Lung (tissue), 17 donors: ENCODE measurements at places on chromosomes 2 and 18. TPM values are rescaled to one million over a fixed set of nuclear protein-coding genes. Genes with fewer than 3 reads are reported as not detected.
A peak's percentile ranks its signal among the peaks of the same experiment; 100 is the strongest.

The MTIF2 gene
- total RNA-seq, result 26.3 TPM

The ARPC2 gene
- 332 TPM for total RNA-seq

The POTEJ gene
- total RNA-seq, result 1.8 TPM

The TANC1 gene
- 99.5 TPM for total RNA-seq

DNA sequence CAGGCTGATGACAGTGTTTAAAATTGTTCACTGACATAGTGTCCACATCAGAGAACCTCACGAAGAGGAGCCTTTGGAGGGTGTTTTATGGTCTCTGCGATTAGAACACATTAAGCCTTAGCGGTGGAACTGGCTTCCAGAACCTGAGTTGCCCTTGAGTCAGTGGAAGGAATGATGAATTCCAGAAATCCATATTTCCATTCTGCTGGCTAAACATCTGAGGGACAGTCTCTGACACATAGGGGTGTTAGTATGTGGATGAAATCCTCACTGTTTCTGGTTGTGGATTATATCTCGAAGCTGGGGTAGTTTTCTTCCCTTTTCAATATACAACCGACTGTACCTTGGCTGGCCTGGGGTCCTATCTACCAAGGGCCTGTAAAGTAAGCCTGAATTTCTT, 4.0 kb downstream of the CASP10 start:
- no peak overlapping the region for H3K27ac ChIP-seq
- H3K36me3 ChIP-seq, result no peaks in the 10 kb centered on the region
- H3K4me3 ChIP-seq, result no peak overlapping the region
- no peak for DNase-seq

GRCh38 chr2:127586136-127586535, 50.7 kb downstream of the MYO7B start:
- no peak overlapping the region for H3K27ac ChIP-seq
- H3K36me3 ChIP-seq, result no peaks in the 10 kb centered on the region
- H3K4me3 ChIP-seq, result no peak overlapping the region
- DNase-seq, result no peak
- no peaks in the 10 kb centered on the region for H3K27me3 ChIP-seq

- no peaks in the 10 kb centered on the region for H3K36me3 ChIP-seq
- no peak overlapping the region for H3K4me3 ChIP-seq
- H3K4me1 ChIP-seq, result no peaks in the 10 kb centered on the region
- H3K27me3 ChIP-seq, result no peaks in the 10 kb centered on the region
- no peak for DNase-seq
Measured at GRCh38 chr2:208607694-208608093, 201.1 kb downstream of the PTH2R start.

GRCh38 chr18:25457601-25458000, 105.6 kb upstream of the ZNF521 start:
- peak; percentile 61 for DNase-seq
- H3K36me3 ChIP-seq, result no peaks in the 10 kb centered on the region
- no peak overlapping the region for H3K4me3 ChIP-seq
- peaks cover 45% of the 10 kb centered on the region for H3K4me1 ChIP-seq

GRCh38 chr2:171745806-171746205, 58.5 kb downstream of the DYNC1I2 start:
- H3K27ac ChIP-seq, result no peak overlapping the region
- no peak for DNase-seq
- H3K27me3 ChIP-seq, result no peaks in the 10 kb centered on the region
- H3K4me1 ChIP-seq, result no peaks in the 10 kb centered on the region
- no peak overlapping the region for H3K4me3 ChIP-seq

DNA sequence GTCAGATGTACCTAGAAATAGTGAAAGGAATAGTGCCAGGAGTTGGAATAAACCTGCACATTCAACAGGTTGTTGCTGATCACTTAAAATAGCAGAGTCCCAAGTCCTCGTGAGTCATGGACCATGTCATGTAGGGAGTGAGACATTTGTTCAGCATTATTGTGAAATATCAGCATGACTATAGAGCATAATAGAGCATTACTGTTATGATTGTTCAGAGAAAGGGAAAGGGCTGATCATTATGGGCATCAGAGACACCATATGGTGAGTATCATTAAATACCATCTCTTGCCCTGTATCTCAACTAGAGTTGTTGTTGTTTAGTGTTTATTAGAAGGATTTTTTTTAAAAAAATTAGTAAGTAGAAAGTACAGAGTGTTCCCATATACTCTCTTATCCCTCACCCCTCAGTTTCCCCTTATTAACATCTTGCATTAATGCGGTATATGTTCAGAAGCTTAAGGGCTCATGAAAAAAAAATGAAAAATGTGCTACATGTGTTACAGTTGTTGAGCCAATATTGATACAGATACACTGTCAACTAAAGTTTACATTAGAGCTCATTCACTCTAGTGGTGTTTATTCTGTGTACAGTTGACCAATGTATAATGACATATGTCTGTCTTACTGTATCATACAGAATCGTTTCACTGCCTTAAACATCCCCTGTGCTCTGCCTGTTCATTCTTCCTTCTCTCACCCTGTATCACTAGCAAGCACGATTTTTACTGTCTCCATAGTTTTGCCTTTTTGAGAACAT, 5.7 kb downstream of the ELAC1 start:
- no peak for DNase-seq
- no peak overlapping the region for H3K4me3 ChIP-seq
- H3K27ac ChIP-seq, result no peak overlapping the region
- H3K27me3 ChIP-seq, result no peaks in the 10 kb centered on the region
- H3K4me1 ChIP-seq, result peaks cover 10% of the 10 kb centered on the region
- H3K36me3 ChIP-seq, result peaks cover 8% of the 10 kb centered on the region

GRCh38 chr2:102483086-102483485, 10.1 kb downstream of the SLC9A4 start:
- H3K4me1 ChIP-seq, result peaks cover 1% of the 10 kb centered on the region
- H3K4me3 ChIP-seq, result no peak overlapping the region
- H3K27ac ChIP-seq, result no peak overlapping the region
- no peaks in the 10 kb centered on the region for H3K36me3 ChIP-seq
- H3K27me3 ChIP-seq, result no peaks in the 10 kb centered on the region

GRCh38 chr2:241153616-241154015, 3.3 kb downstream of the PPP1R7 start:
- no peak for DNase-seq
- H3K4me1 ChIP-seq, result peaks cover 6% of the 10 kb centered on the region
- H3K4me3 ChIP-seq, result no peak overlapping the region
- no peak overlapping the region for H3K27ac ChIP-seq

DNA sequence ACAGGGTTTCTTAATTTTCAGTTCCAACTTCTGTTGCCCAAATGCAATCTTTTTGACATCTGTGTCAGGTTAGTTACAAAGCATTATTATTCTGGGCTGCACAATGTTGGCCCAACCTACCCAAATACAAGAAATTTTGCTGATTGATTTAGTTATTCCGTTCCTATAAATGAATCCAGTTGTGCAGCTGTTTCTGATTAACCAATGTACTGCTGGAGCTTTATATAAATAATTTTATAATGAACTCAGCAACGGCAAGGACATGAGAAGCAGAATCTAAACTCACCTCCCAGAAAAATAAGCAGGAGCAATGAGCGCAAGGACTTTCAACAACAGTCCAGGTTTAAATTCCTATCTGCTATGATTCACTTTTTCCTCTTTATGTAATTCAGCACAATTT, 76.3 kb upstream of the WIPF1 start:
- no peak for DNase-seq
- H3K4me1 ChIP-seq, result peaks cover 2% of the 10 kb centered on the region
- H3K27ac ChIP-seq, result no peak overlapping the region
- no peak overlapping the region for H3K4me3 ChIP-seq
- no peaks in the 10 kb centered on the region for H3K27me3 ChIP-seq
- peaks cover 3% of the 10 kb centered on the region for H3K36me3 ChIP-seq
